ENCODE measurements at places on chromosomes 16 and 17. TPM values are rescaled to one million over a fixed set of nuclear protein-coding genes. Genes with fewer than 3 reads are reported as not detected.

- H3K27ac ChIP-seq = no peak overlapping the region
- H3K36me3 ChIP-seq = no peaks in the 10 kb centered on the region
- no peaks in the 10 kb centered on the region for H3K4me1 ChIP-seq
- no peaks in the 10 kb centered on the region for H3K27me3 ChIP-seq
- no peak overlapping the region for H3K4me3 ChIP-seq
- DNase-seq = no peak
These were observed 151.5 kb downstream of the KCNJ2 start for GRCh38 chr17:70320673-70321345.

GRCh38 chr16:87375426-87376135 lies 8.0 kb downstream of the FBXO31 start:
- H3K4me1 ChIP-seq = no peaks in the 10 kb centered on the region
- no peak for DNase-seq
- no peaks in the 10 kb centered on the region for H3K36me3 ChIP-seq
- no peak overlapping the region for H3K4me3 ChIP-seq
- H3K27ac ChIP-seq = no peak overlapping the region
- H3K27me3 ChIP-seq = no peaks in the 10 kb centered on the region

Gene KRT39
- total RNA-seq = not detected

Gene SP6
- total RNA-seq = 1.3 TPM

DNA sequence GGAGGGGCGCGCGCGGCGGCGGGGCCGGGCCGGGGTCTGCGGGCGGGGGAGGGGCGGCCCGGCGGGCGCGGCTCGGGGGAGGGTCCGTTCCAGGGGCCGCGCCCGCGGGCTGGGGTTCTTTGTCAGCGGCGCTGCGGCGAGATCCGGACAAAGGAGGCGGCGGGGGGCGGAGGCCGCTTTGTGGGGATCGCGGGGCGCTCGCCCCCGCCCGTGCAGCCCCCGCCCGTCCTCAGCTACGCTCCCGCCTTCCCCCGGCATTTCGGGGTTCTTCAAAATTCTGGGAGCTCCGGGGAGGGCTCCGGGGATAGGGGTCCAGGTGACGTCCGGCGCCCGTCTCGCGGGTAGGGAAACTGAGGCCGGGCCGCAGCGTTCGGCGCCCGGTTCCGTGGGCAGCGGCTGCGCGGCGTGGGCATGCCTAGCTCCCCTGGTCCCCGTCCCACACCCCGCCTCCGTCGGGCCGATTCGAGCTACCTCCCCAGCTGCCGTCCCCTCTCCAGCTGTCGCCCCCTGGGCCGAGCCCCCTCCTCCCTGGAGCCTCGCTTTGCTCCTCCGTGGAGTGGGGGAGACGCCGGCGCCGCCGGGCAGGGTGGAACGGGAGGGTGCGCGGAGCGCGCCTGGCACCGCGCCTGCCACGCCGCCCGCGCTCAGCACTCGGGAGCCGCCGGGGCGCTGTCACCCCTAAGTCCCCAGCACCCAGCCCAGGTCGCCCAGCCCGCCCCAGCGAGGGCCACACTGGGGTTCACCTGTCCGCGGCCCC lies 546 bp downstream of the SNN start:
- H3K27ac ChIP-seq = peak overlapping the region; percentile 93
- peaks cover 68% of the 10 kb centered on the region for H3K4me1 ChIP-seq
- no peak for DNase-seq
- H3K4me3 ChIP-seq = peak overlapping the region; percentile 96

GRCh38 chr17:31517524-31517923 lies 126.0 kb downstream of the RAB11FIP4 start:
- no peak overlapping the region for H3K27ac ChIP-seq
- H3K4me3 ChIP-seq = no peak overlapping the region
- H3K27me3 ChIP-seq = no peaks in the 10 kb centered on the region
- H3K36me3 ChIP-seq = no peaks in the 10 kb centered on the region
- no peak for DNase-seq
- H3K4me1 ChIP-seq = no peaks in the 10 kb centered on the region

- no peak for DNase-seq
- no peaks in the 10 kb centered on the region for H3K36me3 ChIP-seq
- H3K27me3 ChIP-seq = no peaks in the 10 kb centered on the region
- no peaks in the 10 kb centered on the region for H3K4me1 ChIP-seq
These were observed 59.0 kb upstream of the CACNG5 start for GRCh38 chr17:66775881-66776400.

DNA sequence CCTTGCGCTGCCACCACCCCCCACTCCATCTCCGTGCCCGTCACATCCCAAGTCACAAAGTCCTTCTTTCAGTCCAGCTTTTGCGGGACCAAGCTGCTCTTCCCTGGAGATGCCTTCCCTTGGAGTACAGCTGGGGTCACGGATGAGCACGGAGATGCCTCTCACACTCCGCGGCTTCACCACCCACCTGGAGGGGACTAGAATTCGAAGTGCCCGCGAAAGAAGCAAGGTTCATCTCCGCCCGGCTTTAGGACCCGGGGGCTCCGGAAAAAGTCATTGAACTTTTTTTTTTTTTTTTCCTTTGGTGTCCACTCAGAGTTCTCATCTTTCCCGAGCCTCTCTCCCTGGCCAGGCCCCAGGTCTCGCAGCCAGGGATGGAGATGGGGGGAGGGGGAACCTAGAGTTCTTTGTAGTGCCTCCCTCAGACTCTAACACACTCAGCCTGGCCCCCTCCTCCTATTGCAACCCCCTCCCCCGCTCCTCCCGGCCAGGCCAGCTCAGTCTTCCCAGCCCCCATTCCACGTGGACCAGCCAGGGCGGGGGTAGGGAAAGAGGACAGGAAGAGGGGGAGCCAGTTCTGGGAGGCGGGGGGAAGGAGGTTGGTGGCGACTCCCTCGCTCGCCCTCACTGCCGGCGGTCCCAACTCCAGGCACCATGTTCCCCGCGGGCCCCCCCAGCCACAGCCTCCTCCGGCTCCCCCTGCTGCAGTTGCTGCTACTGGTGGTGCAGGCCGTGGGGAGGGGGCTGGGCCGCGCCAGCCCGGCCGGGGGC lies at the start of gene FKBP10:
Gene FKBP10, plus strand, starts transcription at position 624 of the 771 bp plus-strand sequence. Its CDS starts 31 bp downstream, at position 655.
- peak; percentile 57 for DNase-seq
- peak within 1 kb of the TSS; percentile 84 for H3K27ac ChIP-seq
- H3K4me3 ChIP-seq = peak within 1 kb of the TSS; percentile 86
- peaks cover 10% of the 10 kb centered on the region for H3K36me3 ChIP-seq

GRCh38 chr17:30780343-30780742 lies 44.1 kb downstream of the CRLF3 start:
- H3K27me3 ChIP-seq = no peaks in the 10 kb centered on the region
- H3K4me3 ChIP-seq = no peak overlapping the region
- no peaks in the 10 kb centered on the region for H3K4me1 ChIP-seq
- DNase-seq = no peak

Data from tibial nerve (tissue), 4 donors.